ENCODE measurements at places on chromosomes 12 and 14.

GRCh38 chr12:57621497-57622292 lies 10.5 kb downstream of the ARHGEF25 start:
- peak; percentile 73 for DNase-seq

DNA sequence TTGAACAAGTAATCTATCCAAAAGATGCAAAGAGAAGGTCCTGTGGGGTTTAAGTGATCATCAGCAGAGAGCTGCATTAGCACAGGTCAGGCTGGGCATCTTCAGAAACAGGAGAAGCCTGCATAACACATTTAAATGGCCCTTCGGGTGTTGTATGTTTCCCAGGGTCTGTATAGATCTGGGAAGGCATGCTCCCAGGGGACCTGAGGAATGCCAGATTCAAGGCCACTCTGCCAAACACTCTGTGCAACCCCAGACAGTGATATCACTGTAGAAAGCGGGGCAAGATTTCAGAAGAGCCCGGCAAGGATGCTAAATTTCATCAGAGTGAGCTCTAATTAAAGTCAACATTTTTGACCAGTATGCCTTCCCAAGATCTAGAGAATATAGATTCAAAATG lies 92.9 kb downstream of the ARMH4 start:
- DNase-seq: no peak

- peak; percentile 73 for DNase-seq
These were observed at the start of gene TMCC3 for GRCh38 chr12:94650143-94651056. Gene TMCC3 (minus strand): TSS chr12:94650557. CDS start chr12:94650430, 127 bp downstream.

DNA sequence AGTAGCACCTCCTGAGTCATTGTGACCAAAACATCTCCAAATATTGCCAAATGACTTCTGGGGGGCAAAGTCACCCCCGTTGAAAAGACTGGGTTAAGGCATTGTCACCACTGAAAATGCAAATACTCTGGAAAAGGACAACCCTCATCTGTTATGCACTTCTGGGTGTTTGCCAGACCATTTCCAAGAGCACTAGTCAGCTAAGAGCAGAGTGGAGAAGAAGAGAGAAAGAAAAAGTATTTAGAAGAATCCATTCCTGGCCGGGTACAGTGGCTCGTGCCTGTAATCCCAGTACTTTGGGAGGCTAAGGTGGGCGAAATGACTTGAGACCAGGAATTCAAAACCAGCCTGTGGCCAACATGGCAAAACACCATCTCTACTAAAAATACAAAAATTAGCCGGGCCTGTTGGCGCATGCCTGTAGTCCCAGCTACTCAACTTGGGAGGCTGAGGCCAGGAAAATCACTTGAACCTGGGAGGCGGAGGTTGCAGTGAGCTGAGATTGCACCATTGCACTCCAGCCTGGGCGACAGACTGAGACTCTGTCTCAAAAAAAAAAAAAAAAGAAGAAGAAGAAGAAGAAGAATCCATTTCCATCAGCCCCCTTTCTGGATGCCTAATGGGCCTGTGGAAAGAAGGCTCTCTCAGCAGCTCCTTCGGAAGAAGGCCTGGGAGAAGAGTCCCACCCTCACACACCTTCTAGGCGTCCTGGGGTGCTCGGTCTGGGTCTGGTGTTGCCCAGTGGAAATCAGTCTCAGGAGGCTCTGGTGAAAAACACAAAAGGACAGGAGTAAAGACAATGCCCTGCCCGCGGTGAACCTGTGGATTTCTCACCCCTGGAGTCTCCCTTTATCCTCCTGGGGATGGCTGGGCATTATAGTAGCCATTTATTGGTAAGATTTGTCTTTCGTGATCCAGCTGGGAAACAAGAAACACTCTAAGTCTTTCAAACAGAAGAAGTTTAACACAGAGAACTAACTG lies 3.5 kb upstream of the LTBR start:
- no peak for DNase-seq

- DNase-seq: no peak
These were observed 2.7 kb downstream of the MYO1A start for GRCh38 chr12:57046947-57047890.

GRCh38 chr12:27176765-27177164 lies 67.3 kb upstream of the STK38L start:
- no peak for DNase-seq

DNA sequence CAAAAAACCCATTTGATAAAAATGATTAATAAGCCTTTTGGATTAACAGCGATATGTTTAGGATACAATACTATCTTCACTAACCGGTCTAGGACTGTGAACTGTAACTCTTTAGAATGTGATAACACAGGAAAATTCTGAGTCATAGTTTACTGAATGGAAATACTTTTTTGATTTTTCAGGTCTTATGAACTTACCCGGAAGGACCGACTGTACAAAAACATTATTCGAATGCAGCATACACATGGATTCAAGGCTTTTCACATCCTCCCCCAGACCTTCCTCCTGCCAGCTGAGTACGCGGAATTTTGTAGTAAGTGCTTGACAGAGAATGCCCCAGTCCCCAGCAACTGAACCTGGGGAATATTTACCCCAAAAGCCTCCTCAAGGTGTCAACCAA lies 29.0 kb downstream of the TTLL5 start:
- DNase-seq: no peak

DNA sequence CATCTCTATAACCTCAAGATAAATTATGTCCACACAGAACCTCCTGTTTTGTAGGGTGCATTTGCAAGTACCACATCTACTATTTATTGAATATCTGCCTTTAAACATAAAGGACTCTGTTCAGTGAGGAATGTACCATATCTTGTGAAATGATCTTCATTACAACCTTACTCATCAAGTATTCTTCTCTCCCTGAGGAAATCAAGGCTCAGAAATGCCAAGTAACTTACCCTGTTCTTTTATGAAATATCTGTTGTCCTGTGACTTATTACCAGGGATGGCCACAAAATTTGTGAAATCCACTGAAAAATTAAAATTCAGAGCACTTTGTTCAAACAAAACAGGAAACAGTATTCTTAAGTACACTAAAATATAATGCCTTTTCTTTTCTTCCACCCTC lies 366.7 kb downstream of the GALC start:
- no peak for DNase-seq

- DNase-seq: no peak
These were observed 62.0 kb downstream of the SLC25A47 start for GRCh38 chr14:100384819-100385813.

GRCh38 chr14:70354204-70354603 lies 5.3 kb downstream of the COX16 start:
- no peak for DNase-seq

- DNase-seq: no peak
These were observed 416.2 kb upstream of the CCDC196 start for GRCh38 chr14:66069830-66070541.

DNA sequence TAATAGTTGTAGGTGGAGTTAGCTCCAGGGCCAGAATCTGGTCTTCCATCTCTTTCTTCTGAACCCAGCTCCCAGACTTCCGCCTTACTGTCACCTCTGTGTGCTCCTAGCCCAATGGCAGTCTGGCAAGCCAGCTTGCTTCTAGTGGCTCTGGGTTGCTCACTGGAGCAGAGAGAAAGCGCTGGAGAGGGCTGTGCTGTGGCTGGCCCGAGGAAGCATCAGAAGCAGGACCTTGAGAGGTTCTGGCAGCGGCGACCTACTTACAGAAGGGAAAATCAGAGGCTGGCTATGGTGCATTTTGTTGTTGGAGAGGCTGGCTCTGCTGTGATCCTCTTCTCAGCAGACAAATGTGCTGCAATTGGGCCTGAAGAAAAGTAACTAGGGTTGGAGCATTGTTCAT lies 28.6 kb downstream of the KCNA5 start:
- no peak for DNase-seq

DNA sequence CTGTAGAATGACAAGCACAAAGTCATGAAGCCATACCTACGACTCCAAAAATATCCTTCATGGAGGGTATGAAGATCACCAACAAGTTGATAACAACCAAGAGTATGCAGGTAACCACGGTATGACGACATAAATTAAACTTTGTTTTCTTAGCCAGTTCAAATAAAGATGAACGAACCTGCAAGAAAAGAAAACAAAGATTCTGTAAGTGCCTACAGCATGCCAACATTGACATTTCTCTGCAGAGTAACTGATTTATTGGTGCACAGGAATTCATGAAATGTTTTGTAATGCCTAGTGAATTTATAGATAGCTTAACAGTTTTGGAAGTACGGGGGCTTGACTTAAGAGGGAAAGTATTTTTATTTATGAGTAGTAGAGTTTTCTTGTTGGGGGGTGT lies 71.0 kb downstream of the SLC38A1 start:
- no peak for DNase-seq

DNA sequence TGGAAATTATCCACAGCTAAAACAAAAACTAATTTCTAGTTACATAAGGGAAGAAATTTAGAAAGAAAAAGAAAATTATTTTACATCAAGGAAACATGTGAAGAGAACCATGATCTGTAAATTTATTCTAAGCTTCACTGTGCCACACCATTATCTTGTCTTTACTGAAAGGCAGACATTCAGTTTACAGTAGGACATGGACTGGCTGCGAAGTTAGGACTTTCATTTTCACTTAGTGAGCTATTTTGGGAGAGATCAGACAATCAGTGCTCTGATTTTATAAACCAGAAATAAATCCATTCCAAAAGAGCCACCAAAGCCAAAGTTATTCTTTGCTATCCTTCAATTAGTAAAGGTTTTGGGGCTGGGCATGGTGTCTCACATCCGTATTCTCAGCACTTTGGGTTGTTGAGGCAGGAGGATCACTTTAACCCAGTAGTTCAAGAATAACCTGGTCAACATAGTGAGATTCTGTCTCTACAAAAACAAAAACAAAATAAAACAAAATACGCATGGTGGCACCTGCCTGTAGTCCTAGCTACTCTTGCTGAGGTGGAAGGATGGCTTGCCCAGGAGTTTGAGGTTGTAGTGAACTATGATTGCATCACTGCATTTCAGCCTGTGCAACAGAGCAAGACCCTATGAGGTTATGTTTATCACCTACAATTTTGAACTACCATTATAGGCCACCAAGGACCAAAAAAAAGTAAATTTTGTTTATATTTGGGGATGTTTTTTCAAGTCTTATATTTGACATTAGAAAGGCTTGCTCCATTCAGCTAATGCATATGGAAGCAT lies 1084.8 kb upstream of the ATXN7L3B start:
- DNase-seq: no peak

GRCh38 chr12:50633955-50634354 lies 129.2 kb downstream of the DIP2B start:
- DNase-seq: no peak

DNA sequence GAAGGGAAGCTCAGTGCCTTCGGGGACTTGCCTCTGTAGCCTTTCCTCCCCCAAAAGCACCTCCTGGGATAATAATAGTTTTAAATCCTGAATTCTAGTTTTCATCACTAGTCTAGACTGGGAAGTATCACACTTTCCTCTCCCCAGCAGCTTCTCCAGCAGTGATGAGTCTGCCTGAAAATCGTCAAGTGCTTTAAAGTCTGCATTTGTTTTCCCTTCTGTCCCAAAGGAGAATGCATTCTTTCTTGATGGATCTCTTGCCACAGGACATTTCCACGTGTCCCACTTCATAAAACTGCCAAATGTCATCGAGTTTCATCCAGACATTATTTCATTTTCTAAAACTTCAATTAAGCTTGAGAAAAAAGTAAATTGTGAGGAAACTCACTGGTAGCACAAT lies 15.0 kb downstream of the CSRP2 start:
- no peak for DNase-seq

- DNase-seq: no peak
These were observed 46.0 kb upstream of the MANSC4 start for GRCh38 chr12:27826076-27826475.

GRCh38 chr14:49408187-49408933 lies 177.8 kb downstream of the RPS29 start:
- no peak for DNase-seq

DNA sequence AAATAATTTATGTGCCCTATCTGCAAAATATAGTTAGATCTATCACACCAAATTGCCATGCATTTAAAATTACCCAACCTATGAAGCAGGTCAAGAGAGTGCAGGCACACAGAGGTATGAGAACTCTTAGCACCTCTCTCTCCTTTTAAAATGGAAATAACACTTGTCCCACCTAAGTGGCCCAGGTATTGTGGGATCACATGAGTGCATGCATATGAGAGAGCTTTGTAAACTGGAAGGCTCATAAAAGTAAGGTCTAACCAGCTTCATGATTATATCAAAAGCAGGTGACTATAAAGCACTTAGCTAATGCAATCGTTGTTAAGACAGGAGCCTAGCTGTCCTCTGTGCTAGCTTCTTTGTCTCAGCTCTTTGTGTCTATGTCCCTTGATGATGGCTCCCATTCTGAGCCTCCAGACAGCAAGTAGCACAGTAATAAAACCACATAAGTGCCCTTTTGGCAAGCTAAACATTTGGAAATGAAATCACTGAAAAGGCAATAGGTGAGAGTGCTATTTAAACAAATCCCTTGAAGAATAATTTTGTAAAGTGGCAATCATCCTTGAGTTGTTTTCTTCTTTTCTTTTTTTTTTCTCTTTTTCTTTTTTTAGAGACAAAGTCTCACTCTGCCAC lies 219.0 kb downstream of the NTF3 start:
- no peak for DNase-seq

DNA sequence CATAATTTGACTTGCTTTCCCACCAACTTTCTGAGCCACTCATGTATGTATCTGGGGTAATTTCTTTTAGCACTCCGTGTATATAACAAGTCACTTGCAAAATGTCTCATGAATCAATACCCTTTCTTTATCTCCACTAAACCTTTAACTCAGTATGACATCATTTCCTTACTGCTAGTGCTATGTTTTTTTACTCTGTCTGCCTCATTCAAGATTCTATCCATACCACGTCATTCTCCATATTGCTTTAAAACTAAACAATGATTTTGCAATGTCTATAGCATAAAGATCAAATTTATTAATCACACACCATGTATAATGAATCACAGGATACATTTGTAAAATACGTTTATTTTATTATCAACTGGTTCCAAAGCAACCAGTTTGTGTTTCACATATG lies 178.2 kb downstream of the PIK3C2G start:
- DNase-seq: no peak

DNA sequence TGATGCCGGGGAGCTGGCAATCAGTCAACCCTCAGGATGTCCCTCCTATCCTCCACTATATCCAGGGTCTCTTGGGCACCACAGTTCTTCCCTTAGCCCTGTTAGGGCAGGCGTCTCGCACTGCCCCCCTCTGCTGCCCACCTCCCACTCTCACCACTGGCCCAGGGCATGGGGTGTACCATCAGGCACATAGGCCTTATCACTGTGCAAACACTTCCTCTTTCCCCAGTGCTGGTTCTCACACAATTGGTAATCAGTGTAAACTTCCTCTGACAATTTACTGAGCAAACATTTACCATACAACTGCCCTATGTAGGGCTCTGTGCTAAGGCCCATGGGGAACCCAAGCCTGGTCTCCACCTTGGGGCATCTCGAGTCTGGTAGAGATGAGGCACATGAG lies 20.1 kb upstream of the TMED10 start:
- no peak for DNase-seq

DNA sequence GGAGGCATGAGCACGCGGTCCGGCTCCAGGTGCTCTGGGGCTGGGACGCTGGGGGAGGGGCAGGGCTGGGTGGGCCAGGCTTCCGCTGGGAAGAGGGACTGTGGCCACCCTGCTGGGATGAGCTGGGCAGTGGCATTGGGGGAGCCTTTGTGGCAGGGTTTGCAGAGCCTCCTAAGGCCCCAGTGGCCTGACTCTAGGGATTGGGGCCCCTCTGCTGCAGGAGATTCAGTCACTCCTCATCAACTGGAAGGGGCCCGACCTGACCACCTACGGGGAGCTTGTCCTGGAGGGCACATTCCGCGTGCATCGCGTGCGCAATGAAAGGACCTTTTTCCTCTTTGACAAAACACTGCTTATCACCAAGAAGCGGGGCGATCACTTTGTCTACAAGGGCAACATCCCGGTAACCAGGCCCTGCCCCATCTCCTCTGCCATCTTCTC lies 26.9 kb downstream of the PLEKHG3 start:
- no peak for DNase-seq

- DNase-seq: no peak
These were observed 433 bp downstream of the COX16 start for GRCh38 chr14:70359076-70359424.

All from right hindlimb (tissue), 1 donor.